ENCODE measurements at places on chromosomes 5 and 9.

DNA sequence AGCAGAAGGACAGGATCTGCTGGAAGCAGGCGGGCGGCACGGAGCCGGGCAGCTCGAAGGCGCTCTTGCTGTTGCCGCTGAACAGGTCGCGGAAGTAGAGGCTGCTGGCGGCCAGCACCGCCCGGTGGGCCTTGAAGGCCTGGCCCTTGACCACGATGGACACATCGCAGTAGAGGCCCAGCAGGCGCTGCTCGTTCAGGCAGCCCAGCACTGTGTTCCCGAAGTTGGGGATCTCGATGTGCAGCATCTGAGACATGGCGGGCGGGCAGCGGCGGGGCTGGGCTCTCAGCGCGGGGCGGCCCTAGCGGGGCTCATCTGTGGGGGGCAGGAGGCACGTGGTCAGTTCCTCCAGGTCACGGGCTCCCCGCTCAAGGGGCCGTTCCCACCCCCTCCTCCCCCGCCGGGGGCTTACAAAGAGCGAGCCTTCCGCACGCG lies 44.8 kb downstream of the NACC2 start:
- peak; percentile 58 for DNase-seq

DNA sequence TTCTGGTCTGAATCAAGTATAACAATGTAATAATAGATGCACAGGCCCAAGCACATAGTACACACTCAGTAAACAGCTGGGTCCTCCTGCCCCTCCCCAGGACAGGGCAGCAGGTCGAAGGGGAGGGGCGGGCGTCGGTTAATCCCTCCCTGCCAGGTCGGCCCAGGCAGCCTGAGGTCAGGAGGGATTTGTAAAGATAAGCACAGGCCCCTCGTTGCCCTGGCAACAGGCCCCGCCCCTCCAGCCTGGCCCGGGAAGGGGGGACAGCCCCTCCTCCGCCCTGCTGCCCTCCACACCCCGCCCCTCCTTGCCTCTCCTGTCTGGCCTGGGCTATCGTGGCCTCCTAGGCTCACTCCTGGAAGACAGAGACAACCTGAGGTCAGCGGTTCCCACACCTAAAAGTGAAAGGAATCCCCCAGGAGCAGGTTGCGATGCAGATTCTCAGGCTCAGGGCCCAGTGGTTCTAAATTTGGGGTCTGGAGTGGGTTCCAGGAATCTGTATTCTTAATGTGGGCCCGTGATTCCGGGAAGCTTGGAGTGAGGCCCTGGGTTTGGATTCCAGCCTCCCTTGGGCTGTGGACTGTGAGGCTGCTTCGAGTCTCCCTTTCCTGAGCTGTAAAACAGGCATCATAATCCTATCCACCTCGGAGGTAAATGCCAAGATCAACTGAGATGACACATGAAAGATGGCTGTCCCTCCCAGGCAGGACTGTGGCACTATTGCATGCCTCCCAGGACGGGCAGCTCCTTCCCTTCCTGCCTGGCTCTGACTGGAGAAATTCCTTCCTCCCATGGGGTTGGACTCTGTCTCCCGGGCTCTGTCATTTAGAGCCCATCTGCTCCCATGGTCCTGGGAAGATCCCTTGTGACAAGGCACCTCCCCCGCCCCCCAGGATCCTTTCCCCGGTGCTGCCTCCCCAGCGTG lies 4.4 kb downstream of the CRB2 start:
- no peak for DNase-seq

DNA sequence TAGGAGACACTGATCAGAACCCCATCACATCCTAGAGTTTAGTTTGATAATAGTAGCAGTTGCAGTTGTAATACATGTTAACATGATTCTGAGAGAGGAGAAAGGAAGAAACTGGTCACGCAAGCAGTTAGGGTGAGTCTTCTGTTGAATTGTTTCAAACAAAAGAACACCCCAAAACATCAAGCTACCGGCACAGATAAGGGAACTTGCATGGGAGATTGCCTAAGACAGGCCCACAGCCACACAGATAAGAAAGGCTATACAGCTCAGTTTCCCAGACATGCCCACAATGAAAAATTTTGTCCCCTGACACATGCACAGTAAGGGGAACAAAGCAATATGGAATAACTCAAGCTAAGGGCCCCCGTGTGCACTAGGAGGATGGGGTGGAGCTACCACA lies 15.9 kb downstream of the HSPB3 start:
- no peak for DNase-seq

DNA sequence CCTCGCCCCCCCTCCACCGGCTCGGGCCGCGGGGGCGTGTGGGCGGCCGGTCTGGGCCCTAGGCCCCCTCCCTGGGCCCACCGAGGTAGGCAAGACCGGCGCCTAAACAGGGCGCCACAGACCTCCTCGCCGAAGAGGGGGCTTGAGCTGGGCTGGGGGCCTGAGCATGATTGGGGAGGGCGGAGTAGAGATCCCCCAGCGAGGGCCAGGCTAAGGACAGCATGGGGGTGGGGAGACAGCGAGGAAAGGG lies 108.9 kb downstream of the PSD2 start:
- DNase-seq, result no peak

DNA sequence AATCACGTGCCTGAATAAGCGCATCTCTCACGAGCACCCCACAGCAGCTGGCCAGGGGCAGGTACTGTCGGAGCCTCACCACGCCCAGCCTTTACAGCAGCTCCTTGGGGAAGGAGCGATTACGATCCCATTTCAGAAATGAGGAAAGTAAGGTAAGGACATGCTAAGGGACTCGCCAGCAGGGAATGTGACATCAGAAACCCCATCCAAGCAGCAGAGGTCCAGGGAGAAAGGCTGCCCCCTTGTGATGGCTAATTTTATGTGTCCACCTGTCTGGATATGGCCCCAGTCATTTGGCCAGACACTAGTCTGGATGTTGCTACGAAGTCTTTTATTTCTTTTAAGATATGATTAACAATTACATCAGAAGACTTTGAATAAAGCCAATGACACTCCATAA lies 77.3 kb downstream of the UBE2QL1 start:
- no peak for DNase-seq

- DNase-seq, result no peak
Measured at GRCh38 chr5:67238191-67238590, 41.6 kb upstream of the CD180 start.

DNA sequence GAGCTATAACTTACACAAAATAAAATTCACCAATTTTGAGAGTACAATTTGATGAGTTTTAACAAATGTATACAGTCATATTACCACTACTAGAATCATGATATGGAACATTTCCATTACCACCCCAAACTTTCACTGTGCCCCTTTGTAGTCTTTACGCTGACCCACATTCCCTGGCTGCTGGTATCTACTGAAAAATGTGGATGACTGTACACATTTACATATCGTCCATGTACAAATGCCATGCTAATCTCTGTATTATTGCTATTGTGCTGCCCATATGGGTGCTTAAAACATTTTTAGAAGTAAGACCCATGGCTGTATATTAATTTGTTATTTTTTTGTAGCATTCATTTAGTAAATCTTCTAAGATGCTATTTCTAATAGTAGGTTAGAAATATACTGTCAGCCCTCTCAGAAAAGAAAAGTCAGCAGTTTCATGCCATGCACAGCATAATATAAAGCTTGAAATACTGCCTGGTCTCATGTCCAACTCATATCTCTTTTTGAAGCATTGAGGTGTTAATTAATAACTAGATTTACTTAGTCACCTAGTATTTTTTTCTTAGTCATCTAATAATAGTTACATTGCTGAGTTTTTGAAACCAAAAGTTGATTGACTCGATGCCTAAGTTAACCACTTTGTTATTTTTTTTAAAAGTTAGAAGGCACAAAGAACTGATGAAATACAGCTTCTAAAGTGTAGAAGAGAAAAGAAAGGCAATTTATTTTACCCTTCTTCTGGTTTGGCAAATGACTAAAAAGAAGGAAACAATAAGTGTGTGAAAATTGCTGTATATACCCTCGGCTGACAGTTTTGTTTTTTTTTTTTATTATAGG lies 188.3 kb upstream of the MEF2C start:
- no peak for DNase-seq

- no peak for DNase-seq
Measured at GRCh38 chr5:161278739-161279660, 267.5 kb downstream of the GABRB2 start.

DNA sequence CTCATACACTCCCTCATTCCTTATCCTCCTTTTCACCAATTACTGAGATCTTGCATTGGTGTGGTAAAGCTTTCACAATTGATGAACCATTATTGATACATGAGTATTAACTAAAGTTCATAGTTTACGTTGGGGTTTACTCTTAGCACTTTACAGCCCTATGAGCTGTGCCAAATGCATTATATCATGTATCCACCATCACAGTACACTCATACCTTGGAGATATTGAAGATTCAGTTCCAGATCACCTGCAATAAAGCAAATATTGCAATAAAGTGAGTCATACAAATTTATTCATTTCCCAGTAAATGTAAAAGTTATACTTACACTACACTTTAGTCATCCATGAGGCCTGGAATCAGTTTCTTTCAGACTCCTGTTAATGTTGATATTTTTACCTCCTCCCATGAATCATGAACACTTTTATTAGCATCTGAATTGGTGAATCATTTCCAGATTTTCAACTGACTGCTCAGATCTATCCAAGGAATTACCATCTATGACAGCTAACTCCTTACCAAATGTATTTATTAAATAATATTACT lies 546.6 kb upstream of the PTPRD start:
- no peak for DNase-seq

DNA sequence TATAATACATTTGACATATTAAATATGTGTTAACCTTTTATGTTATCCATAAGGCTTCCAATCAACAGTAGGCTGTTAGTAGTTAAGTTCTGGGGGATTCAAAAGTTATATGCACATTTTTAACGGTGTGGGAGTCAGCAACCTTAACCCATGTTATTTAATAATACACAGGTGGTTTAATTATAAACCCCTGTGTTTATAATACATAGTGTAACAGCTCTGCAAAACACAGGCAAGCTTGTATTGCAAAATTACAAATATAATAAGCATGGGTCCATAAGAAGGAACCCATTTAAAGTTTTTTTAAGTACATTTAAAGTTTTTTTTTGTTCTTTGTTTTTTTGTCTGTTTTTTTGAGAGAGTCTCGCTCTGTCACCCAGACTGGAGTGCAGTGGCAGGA lies 14.5 kb upstream of the RAD23B start:
- DNase-seq, result no peak

All from C1 segment of cervical spinal cord (tissue), 14 donors.